ENCODE measurements at places on chromosomes 12 and 14.

DNA sequence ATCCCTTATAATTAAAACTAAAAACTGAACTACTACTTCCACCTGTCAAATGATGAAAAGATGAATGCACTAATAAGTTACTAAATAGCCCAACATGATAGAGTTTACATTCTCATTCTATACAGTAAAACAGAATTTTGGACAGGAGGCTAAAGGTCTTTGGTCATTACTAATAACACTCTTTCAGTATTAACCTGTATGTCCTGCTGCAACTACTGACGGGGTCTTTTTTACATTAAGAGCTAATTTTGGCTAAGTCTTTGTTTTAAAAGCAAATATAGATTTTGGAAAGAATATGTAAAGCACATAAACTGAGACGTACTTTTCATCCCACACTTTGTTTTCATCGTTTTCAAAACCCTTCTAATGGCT, 175.4 kb upstream of the CDKN3 start:
- peak; percentile 27 for DNase-seq

- DNase-seq: no peak
Measured at GRCh38 chr12:122282061-122282460, 15.8 kb upstream of the VPS33A start.

- DNase-seq: no peak
Measured at GRCh38 chr12:118219106-118219505, 83.2 kb downstream of the PEBP1 start.

DNA sequence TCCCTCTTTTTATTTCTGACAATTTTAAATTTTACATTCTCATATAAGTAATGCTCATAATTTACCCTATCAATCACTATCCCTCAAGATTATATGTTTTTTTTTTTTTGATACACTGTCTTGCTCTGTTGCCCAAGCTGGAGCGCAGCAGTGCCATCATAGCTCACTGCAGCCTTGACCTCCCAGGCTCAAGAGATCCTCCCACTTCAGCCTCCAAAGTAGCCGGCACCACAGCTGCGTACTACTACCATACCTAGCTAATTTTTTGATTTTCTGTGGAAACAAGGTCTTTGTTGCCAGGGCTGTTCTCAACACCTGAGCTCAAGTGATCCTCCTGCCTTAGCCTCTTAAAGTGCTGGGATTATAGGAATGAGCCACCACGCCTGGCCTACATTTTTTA, 4.4 kb downstream of the DUSP16 start:
- DNase-seq: no peak

DNA sequence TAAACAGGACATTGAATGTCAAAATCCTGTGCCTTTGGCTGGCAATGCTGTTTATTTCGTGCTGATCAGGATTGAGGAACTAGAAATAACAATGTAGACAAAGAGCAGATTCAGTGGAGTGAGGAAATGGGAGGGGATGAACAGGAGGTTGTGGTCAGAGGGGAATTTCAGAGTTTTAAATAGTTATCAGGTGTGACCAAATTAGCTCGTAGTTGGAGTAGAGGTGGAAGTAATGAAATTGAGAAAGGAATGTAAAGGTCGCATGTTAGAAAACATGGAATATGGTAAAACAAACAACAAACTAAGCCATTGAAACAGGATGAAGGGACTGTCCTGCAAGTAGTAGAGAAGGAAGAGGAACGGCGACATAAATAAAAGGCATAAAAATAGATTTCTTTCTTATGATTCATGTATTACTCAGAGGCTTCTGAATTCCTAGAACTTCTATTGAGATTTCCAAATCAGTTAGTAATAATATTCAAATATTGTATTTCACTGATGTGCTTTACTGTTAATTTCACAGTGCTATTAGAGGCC, 9.5 kb upstream of the SAV1 start:
- peak; percentile 29 for DNase-seq

- no peak for DNase-seq
Measured at GRCh38 chr12:116945886-116946550, 35.3 kb downstream of the FBXW8 start.

- DNase-seq: no peak
Measured at GRCh38 chr12:15443611-15444010, 121.3 kb downstream of the PTPRO start.

- DNase-seq: no peak
Measured at GRCh38 chr12:54585243-54585642, 3.2 kb downstream of the PPP1R1A start.

- no peak for DNase-seq
Measured at GRCh38 chr12:47212701-47213039, 132.9 kb upstream of the AMIGO2 start.

DNA sequence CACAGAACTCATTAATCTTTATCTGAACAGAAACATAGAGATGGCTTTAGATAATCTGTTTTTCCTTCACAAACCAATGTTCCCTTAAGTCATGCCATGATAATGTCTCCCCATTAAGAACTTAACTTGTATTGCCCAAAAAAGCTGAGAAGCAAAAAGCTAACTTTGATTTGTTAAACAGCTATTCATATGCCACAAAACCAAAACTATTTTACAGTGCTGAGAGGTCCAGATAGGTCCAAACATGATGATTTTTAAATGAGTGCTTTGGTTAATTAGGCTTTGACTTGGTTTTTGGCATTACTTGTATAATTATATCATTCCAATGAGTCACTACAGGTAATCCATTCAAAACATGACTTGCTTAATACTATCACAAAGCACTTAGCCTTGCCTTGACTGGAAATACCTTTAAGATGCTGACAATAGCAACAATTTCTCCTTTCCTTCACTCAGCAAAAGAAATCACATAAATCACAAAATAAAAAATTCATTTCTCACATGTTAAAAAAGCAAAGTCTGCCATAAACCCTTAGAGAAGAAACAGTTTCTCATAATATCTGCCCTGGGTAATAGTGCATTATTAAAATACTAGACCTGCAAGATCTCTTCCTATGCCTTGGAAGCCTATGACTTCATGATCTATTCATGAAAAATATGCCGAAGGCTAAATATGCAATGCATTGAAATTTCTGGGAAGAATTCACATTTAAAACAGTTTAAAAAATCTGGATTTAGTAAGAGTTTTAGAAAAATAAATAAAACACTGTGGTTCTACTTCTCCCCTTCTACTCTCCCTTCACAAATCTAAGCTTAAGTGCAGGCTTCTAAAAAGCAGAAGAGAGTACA, 52.0 kb upstream of the SAV1 start:
- DNase-seq: no peak

- DNase-seq: no peak
Measured at GRCh38 chr12:61911113-61911512, 349.1 kb upstream of the USP15 start.

GRCh38 chr12:4762773-4763172, 42.6 kb downstream of the GALNT8 start:
- no peak for DNase-seq

GRCh38 chr12:124032265-124032886, 59.4 kb downstream of the ZNF664 start:
- peak; percentile 72 for DNase-seq

- peak; percentile 41 for DNase-seq
Measured at GRCh38 chr14:68664225-68664681, 128.6 kb downstream of the ZFP36L1 start.

GRCh38 chr14:70086685-70087379, 101.9 kb downstream of the SLC8A3 start:
- peak; percentile 26 for DNase-seq

DNA sequence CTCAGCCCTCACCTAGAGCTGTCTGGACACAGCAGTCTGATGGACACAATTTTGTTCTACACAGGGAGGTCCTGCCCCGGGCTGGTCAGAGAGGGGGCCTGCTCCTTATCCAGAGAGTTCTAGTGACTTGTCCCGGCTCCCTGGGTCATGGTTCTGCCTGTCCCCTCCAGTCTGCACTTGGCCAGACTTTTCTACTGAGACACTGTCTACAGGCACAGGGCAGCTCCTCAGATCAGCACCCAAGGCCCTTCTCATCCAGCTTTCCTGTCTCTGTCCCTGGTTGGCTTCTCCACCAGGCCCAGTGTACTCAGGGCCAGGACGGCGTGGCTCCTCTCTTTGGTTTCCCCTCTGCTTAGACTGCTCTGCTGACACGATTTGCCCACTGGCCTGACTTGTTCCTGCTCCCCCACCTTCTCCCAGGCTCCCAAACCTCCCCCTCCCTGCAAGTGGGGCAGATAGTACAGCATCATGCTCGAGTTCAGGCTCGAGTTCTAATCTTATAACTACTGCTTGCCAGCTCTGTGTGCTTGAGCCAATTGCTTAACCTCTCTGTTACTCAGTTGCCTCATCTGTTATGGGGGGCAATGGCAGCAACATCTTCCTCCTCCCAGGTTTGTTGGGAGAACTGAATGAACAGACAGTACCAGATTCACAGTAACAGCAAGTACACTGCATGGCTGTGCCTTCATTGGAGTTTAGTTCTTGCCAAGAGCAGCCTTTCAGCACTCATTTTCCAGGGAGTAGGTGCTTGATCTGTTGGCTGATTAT, 22.0 kb upstream of the COL2A1 start:
- DNase-seq: no peak

GRCh38 chr14:60250257-60251035, 1.4 kb downstream of the PPM1A start:
- DNase-seq: no peak

DNA sequence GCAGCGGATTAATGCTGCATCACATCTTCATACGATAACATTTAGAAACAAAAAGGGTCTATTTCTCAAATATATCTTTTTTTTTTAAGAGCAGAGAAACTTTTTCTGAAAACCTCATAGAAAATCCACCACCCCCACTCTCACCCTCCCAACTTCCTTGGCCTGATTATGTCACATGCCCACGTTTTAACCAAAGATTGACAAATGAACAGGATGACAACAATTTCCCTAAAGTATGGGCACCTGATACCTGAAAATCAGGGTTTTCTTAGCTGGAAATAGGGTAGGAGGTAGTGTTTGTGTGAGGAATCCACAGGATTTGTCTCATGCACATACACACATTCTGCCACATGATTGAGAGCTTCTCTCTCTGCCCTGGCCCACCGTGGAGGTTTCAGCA, 74.7 kb upstream of the MDM1 start:
- DNase-seq: no peak

DNA sequence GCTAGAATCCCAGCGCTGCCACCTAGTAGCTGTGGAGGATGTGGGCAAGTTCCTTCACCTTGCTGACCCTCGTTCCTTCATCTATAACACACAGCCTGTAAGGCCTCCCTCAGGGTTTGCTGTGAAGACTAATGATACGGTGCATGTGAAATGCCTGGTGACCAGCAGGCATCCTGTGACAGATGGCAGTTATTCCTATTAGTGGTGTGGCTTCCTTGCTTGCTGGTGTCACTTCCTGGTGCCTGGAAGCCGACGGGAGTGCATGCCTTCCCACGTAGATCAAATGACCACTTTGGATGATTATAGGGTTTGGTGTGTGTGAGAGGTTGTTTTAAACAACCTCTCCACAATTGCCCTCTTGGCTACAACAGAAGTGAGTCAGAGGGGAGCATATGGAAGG, 894.9 kb downstream of the VRK1 start:
- no peak for DNase-seq

GRCh38 chr14:30748343-30748742, 126.0 kb upstream of the COCH start:
- DNase-seq: no peak

- no peak for DNase-seq
Measured at GRCh38 chr12:22228022-22228875, 106.3 kb downstream of the ST8SIA1 start.

DNA sequence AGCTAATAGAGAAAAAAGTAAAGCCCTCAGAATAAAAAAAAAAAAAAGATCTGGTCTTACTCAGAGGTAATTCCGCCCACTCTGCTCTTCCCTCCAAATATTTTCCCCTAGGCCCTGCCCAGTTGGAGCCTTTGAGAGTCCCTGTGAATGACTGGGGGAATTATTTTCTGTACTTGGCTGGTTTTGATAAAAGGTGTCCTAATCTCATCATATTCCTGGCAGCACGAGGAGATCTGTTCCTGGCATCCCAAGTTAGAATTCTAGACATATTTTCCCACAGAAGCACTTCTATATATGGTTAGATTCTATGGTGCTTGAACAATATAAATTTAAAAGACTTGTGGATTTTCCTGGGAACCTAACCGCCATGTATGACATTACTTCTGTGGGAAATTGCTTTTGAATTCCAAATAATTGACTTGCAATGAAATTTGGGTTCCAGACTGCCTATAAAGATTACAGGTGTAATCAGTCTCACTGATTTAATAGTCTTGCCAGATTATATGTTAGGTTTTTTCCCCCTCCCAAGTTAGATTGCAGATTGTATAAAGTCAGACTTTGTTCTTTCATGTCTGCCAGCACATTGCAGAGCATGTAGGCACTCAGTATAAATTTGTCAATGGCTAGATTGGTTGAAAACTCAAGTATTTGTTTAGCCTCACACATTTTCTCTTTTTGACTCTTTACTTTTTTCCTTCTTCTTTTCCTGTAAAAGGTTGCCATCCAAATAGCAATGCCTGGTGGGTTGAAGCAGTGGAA, 12.3 kb downstream of the GPX2 start:
- no peak for DNase-seq

DNA sequence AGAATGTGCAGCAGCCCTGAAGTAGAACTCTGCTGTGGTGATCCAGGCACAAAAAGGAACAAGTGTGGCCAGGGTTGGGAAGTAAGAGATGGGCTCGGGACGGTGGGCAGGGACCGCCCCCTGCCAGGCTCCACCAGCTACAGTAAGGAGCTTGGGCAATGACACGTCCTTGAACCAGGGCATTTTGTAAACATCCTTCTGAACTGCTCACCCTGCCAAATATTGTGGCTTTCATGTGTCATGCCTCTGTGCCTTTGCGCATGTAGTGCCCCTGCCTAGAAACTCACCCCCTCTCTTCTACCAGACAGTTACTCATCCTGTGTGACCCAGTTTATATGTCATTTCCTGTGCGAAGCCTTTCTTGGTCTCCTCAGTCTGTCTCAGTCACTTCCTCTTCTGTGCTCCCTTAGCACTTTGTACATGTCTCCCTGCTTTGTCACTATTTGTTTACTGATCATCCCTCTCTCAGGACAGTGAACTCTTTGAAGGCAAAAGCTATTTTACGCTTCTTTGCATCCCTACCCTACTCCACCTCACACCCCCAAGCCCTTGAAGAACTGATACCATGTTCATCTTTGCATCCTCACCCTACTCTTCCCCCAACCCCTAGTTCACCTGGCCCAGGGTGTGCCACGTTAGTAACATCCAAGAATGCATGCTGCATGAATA, 108.9 kb upstream of the PLEKHG7 start:
- DNase-seq: peak; percentile 79

- DNase-seq: no peak
Measured at GRCh38 chr14:95162641-95163040, 5.3 kb upstream of the DICER1 start.

- no peak for DNase-seq
Measured at GRCh38 chr14:57212919-57213318, 55.8 kb downstream of the EXOC5 start.

DNA sequence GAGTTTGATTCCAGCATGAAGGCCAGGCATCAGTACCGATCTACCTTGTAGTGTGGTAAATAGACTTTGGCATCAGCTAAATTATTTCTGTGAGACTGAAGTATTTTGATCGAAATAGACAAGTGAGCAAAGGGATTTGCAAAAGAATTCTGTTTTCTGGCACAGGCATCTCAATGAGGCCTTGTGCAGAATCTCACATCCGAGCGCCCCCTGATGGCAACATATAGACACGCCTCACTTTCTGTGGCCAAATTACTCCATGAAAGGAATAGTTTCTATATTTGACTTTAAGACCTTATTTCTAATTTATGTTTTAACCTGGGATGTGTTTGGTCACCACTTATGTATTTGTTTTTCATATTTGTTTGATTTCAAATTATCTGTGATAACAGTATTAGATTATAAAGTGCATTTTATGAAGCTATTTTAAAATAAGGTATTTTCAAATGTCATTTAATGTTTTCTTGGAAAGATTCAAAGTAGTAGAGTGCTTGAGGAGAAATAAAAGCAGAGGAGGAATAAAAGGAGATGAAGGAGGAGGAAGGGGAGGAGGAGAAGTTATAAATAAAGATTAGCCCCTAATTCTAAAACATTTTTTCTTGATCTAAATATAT, 731.9 kb downstream of the NRXN3 start:
- DNase-seq: no peak

Data from GM10248 (cell line).